ENCODE measurements at places on chromosomes 12 and 14.

DNA sequence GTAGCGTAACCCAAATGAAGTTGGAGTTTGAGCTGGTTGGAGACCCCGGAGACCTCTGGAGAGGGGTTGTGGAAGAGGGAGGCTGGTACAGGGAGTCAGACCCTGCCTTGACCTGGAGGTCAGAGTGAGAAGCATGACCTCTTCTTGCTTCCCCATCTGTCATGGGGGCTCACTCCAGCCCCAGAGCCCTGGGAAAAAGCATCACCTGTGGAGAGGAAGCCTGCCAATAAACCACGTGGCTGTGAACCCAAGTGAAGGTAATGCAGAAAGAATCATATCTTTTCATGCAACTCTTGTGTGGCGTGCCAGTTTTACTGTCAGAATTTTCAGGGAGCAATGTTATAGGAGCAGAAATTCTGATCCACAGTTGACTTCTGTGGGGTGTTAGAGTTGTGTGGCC is 178.5 kb upstream of the PRICKLE1 start:
- DNase-seq = no peak

- no peak for DNase-seq
Measured at GRCh38 chr12:113469224-113469948, 2.3 kb downstream of the LHX5 start.

DNA sequence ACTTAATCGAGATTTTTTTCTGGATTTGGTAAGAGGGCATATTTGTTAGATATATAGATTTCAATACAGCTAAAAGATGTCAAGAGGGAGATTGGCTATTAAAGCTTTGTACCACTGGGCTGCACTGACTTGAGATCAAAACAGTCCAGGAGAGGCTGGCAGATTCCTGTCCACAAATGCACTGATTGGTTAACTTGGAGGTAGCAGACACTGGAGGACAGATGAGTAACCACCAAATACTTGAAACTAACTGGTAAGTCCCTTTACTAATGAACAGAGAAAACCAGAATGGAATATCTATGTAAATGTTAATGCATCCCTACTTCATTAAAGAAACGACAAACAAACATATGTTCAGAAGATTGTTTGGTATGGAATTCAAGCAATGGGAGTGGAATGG is 416.6 kb downstream of the LRIG3 start:
- DNase-seq = no peak

- no peak for DNase-seq
Measured at GRCh38 chr12:6391013-6391412, 7.1 kb downstream of the LTBR start.

DNA sequence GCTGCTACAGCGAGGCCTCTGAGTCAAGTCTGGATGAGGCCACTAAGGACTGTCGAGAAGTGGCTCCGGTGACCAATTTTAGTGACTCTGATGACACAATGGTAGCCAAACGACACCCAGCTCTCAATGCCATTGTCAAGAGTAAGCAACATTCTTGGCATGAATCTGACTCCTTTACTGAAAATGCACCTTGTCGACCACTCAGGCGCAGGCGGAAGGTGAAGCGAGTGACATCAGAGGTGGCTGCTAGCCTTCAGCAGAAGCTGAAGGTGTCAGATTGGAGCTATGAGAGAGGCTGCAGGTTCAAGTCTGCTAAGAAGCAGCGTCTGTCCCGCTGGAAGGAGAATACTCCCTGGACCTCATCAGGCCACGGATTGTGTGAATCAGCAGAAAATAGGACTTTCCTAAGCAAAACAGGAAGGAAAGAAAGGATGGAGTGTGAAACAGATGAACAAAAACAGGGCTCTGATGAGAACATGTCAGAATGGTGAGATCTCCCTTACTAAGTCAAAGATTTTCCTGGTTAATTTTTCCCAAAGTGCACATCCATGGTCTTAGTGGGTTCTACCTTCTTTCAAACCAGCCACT is 2.9 kb downstream of the GPATCH2L start:
- no peak for DNase-seq

DNA sequence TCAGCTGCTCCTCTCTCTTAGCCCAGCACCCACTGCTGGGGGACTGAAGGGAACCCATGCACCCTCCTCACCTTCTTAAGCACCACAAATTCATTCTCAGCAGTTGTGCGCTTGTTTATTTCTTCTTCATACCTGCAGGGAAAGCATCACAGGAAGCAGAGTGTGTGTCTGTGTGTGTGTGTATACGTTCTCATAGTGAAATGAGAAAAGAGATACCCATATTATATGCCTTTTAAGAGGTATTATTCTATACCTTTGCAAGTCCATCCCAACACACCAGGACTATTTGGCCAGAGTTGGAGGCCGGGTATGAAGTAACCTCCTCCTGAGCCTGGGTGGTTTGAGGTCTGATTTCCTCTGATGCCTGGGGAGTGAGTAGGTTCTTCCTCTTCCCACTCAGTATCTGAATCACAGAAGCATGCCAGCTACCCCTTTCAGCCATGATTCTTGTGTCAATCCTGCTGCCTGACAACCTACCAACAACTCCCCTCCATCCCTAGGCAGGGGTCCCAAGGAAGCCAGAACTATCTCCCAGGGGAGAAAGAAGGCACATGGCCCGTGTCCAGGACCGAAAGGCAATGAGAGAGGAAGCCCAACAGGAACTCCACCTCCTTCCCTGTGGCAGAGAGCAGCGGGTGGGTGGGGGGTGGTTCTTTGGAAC is 3.0 kb downstream of the KRT73 start:
- DNase-seq = no peak

GRCh38 chr12:114680604-114681069 is 3.3 kb downstream of the TBX3 start:
- DNase-seq = no peak

DNA sequence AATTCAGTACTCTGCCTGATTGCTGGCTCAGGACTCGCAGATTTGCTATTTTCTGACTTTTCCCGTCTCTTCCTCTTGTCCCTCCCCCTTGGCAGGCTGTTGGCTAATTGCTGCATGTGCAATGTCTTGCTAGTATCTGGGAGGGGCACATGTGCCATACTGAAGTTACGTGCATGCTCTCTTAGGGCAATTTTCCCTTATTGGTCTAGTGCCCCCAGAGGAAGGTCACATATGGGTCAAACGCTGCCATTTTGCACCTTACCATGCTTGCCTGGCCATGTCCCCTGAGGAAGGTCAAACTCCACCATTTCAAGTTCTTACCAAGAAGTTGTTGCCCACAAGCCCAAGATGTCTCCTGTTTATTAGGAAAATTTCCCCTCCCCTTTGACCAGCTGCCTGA is 13.9 kb upstream of the ERC1 start:
- DNase-seq = no peak

DNA sequence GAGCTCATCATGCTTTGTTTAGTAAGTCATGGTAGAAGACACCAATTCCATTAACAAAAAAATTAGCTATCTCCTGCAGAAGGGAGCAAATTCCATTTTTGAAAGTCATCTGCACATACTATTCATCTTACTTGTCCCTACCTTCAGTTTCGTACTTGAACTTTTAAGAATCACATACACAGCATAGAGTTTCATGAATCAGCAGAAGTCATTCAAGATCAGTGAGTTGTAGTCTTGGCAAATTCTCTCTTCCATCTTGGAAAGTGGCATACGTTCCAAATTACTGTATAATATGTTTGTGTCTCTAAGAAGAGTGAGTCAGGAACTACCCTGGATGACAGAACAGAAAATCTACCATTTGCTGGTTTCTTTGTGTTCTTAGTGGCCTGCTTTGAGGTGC is 14.1 kb downstream of the VRK1 start:
- no peak for DNase-seq
